ENCODE measurements at places on chromosomes 16 and 17.

GRCh38 chr17:80084773-80085172 lies 16.6 kb upstream of the GAA start:
- DNase-seq, result no peak

- peak; percentile 54 for DNase-seq
These were observed 40.8 kb downstream of the RNF157 start for GRCh38 chr17:76199469-76199868.

DNA sequence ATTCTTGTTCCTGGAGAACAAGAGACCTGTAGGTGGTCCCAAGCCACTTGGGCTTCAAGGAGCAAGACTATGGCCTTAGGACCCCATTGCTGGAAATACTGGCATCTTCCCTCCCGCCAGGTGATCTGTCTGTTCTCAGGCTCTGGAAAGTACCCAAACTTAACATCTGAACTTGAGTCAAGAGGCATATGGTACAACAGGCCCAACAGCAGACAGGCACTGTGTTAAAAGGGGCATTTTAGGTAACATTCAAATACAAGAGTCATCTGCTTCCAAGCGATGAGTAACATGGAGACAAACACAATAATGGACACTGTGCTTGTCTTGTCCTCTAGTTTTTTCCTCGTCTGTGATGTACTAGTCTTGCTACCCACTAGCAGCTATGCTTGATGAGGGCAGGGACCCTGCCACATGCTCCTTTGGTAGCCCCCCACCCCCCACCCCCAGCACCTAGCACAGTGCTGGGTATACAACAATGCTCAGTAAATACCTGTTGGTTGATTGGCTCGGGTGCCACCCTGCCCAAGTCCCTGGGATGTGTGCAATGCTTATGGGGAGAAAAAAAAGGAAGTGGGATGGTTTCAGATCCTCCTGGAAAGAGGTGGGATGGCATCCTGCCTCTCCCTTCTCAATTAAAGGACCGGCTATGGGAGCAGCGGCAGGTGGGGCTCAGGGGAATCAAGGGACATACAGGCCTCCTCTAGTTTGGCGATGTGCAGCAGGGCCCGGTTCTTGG lies 19.4 kb downstream of the CSF3 start:
- DNase-seq, result no peak

DNA sequence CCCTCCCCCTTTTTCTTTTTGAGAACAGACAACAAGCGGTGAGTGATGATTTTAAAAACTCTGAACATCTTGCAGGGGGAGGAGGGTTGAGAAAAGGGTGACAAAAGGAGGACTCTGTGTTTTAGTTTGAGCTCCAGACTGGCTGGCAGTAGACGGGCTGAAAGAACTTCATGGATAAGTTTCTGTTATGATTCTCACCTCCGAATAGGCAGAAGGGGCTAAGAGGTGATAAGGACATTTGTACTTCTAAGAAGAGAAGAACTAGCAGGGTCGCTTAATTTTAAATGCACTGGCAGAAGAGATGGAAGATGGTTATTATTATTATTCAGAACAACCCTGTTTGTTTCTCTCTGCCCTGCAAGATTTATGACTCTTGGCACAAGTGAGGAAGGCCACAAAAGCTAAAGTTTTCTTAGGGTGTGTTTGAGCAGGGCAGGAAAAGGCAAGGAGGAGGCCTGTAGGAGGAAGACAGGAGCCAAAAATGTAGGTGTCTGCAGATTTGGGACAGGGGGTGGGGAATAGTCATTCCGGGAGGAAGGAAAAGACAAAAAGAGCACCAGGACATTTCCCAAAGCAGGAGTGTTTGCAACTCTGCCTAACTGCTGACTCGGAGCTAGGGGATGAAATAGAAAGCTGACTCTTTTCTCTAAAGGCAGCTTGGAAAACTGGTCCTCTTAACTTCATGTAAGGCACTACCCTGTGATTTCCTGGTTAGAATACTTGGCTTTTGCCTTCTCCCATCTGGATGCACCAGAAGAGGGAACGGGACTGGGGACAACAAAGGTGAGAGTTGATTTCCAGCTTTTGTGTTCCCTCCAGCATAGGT lies 11.9 kb upstream of the HOXB2 start:
- DNase-seq, result no peak

DNA sequence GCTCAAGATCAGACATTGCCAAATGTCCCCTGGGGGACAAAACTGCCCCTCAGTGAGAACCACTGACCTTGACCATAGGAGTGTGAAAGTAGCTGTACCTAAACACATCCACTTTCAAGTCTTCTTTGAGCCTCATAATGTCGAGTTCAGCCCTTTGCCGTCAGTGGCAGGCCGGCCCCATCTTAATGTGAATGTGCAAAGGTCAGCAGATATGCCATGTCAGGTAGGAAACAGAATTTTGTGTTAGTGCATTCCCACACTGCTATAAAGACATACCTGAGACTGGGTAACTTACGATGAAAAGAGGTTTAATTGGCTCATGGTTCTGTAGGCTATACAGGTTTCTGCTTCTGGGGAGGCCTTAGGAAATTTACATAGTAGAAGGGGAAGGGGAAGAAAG lies 95.1 kb upstream of the PIRT start:
- DNase-seq, result no peak

GRCh38 chr17:38896346-38896954 lies 26.6 kb downstream of the LASP1 start:
- no peak for DNase-seq

DNA sequence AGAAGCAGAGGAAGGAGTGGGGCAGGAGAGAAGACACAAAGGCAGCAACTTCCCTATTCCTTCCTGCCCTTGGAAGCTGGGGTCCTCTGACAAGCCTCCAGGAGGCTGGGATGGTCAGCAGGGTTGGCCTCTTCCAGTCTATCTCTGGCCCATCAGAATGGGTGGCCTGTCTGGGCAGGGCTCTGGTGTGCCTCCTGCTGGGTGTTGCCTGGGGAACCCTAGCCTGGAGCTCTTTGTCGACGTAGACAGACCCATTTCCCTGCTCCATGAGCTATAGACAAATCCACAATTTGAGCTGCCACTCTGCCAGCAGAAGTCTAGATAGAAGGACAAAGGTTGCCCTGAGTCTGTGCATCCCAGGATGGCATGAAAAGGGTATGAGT lies 11.4 kb downstream of the IGFBP4 start:
- DNase-seq, result no peak

DNA sequence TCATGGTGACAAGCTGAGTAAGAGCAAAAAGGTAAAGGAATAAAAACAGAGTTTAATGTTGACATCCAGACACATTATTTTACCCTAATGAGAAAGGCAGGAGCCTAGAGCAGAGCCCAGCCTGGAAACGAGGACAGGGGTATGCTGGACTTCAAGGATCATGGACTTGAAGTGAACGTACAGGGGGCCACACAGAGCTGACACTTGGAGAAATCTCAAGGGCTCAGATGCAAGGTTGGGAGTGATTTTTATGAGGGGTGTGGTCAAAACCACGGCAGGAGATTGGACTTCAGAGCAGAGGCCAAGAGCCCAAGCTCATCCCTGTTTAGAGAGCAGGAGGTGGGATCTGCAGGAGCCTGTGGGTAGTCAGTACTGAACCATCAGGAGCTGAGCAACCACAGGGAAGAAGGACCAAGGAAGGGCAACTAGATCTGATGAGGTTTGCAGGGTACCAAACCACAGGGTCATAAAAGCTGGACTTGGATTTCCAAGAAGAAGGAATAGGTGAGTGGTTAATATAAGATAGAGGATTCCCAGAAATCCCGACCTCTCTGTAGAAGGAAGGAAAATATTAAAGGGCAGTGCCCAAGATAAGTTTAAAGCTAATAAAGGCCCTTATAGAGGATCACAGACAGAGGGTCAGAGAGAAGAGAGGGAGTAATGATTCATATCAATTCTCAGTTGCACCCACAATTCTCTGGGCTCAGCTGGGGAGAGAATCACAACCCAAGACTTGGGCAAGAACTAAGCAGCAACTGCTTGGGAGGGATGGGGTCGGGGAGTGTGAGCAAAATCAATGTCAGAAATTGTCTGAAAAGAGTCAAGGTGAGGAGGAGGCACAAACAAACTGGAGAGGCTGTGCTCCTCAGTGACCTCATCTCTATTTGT lies 331.7 kb downstream of the SOX9 start:
- no peak for DNase-seq
